ENCODE measurements at places on chromosomes 4 and X. TPM values are rescaled to one million over a fixed set of nuclear protein-coding genes. Genes with fewer than 3 reads are reported as not detected.

The MAOA gene
- total RNA-seq: 161 TPM

The UCP1 gene
- not detected for total RNA-seq

The SYNPO2 gene
- 0.17 TPM for total RNA-seq

The TTC29 gene
- not detected for total RNA-seq

The GAGE10 gene
- not detected for total RNA-seq

The RNF212 gene
- 0.85 TPM for total RNA-seq

The CLCN4 gene
- total RNA-seq: 6.5 TPM

The MAGEB2 gene
- not detected for total RNA-seq

The PAGE2 gene
- not detected for total RNA-seq

The SPARCL1 gene
- 158 TPM for total RNA-seq

DNA sequence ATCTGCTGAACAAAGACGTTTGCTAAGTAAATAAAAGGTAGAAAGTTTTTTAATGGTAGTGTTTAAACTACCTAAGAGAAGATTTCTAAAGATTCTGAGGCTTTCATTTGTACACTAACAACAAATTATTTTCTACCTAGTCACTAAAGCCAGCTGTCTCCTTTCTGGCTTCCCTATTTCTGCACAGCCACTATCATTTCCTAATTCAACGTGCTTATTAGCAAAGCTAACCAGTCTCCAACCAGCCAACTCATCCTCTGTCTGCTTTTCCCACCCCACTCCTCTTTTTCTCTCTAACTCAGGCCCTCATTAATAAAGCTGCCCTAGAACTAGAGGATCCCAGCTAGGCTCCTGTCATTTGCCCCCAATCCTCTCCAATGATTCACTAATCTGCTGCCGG, 118.2 kb downstream of the ZNF827 start:
- no peak for DNase-seq

DNA sequence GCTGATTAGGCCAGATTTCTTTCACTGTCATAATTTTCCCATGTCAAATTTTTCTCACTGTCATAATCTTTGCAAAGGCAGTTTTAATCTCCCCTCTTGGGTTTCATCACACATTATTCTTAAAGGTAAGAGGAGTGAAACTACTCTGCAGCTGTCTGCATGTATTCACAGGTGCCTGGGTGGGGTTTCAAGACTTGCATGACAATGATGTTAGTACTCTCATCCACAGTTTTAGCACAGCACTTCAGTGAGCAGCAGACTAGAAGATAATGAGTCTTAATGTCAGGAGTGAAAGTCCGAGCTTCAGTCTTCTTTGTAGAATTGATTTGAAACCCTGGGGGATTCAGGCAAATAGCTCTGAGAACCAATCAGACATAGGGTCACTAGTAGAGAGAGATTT, 182.5 kb upstream of the GALNT7 start:
- no peak for DNase-seq

GRCh38 chr4:147944670-147945260, 212.9 kb downstream of the ARHGAP10 start:
- no peak for DNase-seq

GRCh38 chrX:130147631-130148030, 18.0 kb downstream of the AIFM1 start:
- no peak for DNase-seq

- DNase-seq: peak; percentile 13
These were observed 20.6 kb upstream of the HPGDS start for GRCh38 chr4:94363136-94363655.

GRCh38 chr4:99960648-99961047, 10.6 kb upstream of the H2AZ1 start:
- DNase-seq: no peak

GRCh38 chrX:134623293-134624045, 34.8 kb downstream of the PLAC1 start:
- DNase-seq: peak; percentile 86

GRCh38 chrX:3377560-3377959, 31.1 kb upstream of the MXRA5 start:
- DNase-seq: no peak

- DNase-seq: peak; percentile 4
These were observed 275.1 kb downstream of the GPM6A start for GRCh38 chr4:175536852-175537453.

GRCh38 chrX:72351606-72352334, 46.1 kb upstream of the CITED1 start:
- DNase-seq: no peak

DNA sequence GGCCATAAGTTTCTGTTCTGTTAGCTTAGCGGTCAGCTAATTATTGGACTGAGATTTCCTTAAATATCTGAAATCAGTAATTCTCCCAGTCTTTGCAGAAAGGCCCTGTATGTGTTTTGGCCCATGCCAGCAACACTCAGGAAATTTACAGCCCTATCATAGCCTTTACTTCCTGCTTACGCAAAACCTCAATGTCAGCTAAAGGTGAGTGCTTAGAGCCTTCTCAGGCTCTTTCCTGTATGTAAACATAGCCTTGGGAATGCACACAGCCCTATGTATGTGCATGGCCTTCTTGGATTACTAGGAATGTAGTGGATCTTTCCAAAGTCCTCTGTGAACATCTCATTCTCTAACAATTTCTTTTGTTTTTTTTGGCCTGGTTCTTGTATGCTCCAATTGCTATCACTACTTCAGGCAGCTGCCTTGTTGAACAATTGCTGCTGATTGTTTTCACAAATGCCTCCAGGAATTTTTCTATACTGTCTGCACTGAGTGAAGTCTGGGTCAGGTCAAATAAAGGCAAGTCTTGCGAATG, 200.0 kb downstream of the PPP1R2C start:
- no peak for DNase-seq

DNA sequence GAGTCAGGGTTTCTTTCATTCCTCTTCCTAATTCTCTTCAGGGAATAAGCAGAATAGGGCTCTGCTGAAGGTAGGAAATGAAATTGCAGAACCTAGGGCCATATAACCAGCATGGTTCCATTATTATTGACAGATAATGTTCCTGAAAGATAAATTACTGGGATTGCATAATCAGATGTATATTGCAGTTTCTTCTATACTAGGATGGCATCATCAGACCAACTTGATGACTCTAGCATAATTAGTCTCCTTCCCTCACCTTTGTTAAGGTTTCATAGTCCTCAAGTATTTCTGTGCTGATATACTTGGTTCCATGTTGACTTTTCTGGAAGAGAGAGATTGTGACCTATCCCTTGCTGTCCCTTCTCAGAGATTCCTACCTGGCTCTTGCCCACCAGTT, 492.3 kb upstream of the LCORL start:
- no peak for DNase-seq

- no peak for DNase-seq
These were observed 281.4 kb downstream of the RAB28 start for GRCh38 chr4:13202701-13203100.

DNA sequence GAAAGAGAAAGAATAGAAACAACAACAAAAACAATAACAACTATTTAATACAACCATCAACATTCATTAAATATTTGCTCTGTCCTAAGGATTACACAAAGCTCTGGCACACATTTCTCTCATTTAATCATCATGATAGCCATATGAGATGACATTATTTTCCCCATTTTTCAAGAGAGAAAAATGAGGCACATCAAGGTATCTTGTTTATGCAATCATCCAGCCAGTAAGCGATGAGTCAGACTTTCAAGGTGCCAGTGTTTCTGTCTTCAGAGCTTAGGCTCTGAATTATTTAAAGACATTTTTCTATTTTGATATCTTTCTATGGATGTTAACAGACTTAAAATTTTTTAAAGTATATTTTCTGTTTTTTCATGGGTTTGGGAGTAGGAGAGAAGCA, 541.8 kb upstream of the SMIM31 start:
- DNase-seq: no peak

DNA sequence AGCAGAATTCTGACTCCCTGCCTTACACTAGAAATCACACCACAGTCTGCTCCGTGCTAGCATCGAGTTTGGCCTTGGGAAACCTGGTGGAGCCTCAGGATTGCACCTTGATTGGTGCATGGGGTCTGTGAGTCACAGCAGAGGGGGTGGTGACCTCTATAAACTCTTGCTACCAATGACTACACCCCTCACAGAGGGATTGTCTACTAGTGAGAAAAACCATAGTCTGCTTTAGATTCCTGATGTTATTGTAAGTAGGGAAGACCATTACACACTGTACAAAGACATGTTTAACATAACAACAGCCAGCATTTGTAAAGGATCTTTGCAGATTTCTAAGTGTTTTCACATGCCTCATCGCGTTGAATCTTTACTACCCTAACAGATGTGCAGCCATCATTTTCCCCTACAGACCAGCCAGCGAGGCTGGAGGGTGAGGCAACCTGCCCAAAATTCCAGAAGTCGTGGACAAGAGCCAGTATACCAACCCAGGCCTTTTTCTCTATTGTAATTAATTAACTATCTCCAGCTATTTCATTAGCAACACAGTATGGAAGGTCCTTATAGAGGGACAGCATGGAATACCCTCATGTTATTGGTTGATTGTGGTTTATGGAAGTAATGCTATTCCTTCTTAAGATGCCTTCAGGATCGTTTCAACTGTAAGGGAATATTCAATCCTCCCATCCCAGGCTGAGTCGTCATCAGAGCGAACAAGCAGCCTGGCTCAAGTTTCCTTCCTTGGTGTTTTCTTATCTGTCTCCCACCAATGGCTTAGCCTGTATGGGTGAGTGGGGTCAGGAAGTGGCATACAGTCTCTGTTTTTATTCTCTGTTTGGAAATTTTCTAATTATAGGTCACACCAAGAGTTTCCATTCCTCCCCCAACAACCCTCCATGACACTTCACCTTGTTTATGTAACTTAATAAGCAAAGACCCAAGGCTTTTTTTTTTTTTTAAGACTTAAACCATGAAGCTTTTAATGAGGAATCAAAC, 55.9 kb upstream of the KDR start:
- peak; percentile 42 for DNase-seq

- DNase-seq: no peak
These were observed 56.5 kb downstream of the BMPR1B start for GRCh38 chr4:94814237-94814636.

GRCh38 chrX:49921109-49921508, 1.3 kb upstream of the CLCN5 start:
- no peak for DNase-seq

- no peak for DNase-seq
These were observed 230.1 kb upstream of the FAT1 start for GRCh38 chr4:186953599-186954260.

DNA sequence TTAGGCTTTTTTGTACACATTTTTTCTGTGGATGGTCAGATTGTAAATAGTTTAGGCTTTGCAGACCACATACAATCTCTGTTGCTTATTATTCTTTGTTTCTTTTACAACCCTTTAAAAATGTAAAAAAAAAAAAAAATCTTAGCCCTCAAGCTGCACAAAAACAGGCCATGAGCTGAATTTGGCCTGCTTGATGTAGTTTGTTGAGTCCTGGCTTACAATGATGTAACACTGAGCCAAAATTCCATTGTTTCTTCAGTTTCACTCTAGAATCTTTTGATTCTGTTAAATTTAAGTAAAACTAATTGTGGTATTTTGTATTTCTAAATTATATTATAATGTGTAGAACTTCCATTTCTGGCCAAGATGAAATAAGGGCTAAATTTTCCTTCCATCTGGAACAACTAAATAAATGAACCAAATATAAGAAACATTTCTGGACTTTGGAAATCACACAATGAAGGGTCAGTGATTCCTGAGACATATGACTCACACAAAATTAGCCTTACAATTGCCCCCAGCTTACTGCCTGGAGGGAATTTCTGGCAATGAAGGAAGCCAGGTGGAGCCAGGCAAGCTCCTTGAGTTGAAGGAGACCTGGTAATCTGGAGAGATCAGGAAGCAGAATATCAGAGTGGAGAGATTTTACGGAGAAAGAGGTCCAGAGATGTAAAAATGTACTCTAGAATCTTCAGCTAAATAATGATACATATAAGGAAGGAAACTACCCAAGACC, 29.8 kb downstream of the IQCM start:
- DNase-seq: no peak

GRCh38 chr4:79497001-79497400, 89.0 kb upstream of the GK2 start:
- DNase-seq: no peak

DNA sequence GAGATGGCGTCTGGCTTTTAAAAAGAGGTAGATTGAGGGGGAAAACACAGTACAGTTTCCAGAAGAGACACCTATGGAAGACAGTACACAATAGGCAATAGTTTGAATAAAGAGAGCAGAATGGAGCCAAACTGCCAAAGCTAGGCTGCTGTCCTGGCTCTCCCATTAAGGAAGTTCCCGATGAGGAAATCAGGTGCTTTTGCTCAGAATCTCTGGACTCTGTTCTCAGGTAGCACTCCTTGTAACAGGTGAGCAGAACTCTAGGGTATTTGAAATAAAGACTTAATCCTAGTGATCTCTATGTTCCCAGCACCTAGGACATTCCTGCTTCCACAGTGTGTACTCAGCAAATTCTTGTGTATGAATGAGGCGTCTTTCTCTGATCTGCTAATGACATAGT, 1.6 kb downstream of the EGF start:
- no peak for DNase-seq

DNA sequence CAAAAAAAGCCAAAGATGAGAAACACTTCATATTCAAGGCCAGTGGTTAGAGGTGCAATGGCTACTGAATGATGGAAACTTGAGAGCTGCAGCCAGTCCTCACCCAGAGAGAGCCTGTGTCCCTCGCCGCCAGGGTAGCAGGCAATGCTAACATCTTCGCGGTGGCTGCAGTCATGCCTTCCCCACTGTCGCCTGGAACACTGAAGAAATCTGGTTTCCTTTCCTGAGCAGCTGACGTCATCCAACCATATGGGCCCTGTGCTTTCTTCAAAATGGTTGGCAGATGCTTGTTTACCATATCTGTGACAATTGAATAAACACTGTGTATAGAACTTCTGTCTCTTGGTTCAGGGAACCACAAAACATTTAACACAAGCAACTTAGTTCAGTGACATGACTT, 39.7 kb downstream of the PRSS12 start:
- DNase-seq: no peak
